ENCODE measurements at places on chromosomes 16 and 17.

DNA sequence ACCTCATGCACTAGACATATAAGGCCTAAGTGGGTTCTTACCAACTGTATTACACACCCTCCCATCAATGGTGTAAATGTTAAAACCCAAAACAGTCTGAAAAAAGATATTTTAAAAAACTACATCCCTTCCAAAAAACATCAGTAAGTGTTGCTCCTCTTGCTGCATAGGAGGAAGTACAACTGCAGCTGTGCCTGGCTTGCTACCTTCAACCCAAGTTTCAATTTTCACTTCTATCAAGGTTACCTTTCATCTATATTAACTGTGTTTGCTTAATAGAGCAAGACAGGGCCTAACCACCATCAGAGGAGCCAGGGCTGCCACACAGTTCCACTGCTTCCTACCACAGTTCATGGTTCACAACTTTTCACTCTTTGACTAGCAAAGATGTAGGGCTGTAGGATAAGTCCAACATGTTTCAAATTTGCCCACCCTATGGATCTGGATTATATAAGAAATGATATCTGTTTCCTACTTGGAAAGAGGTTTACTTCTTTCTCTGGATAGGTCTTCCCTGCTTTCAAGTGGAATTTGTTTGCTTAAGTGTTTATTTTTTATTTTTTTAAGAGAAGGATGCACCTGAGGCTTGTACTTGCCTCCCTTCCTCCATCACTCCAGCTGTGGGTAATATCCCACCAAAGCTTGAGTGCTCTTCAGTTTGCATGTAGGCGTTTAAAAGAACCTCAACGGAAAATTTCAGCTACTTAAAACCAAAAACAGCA is 56.7 kb downstream of the GRB7 start:
- DNase-seq: no peak

DNA sequence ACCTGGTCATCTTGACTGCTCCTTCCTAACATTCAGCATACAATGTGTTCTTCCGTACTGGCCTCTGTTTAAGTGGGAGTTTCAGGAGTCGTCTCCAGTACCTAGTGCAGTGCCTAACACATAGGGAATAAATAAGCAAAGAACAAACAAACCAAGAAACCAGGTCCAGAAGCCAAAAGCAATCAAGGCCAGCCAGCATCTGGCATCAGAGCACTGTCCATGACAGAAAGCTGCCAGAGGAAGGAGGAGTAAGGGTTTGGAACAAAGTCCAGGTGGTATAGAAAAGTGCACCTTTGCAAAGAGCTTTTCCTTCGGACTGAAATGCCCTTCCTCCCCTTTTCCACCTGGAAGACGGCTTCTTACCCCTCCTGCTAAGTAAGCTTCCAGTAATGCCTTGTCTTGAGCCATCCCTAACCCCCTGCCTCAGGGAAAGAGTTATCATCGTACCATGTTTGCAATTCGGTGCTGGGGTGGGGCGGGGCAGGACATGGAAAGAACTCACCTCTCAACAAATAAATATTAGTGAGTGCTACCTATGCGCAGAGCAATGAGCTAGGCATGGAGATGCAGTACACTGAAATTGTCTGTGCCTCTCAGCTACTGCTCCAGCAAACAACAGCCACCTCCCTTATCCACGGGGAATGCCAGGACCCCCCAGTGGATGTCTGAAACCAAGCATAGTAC is 47.6 kb downstream of the C17orf67 start:
- no peak for DNase-seq

DNA sequence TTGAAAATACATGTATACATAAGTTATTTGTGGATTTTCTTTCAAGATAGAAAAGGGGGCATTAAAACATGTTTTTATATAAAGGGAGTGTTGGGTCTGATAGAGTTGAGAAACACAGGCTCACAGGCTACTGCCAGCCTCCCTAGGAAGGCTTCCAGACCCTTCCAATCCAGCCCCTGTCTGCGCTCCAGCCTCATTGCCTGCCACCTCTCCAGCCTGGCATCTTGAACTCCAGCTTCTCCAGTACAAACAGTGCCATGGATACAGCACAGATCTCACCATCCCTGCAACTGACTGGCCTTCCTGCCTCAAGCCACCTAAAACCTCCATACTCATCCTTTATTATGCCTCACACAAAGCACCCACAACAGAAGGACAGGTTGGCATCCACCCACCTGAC is 40.7 kb downstream of the CCDC182 start:
- DNase-seq: no peak

GRCh38 chr17:14737984-14738651 is 437.2 kb downstream of the HS3ST3B1 start:
- no peak for DNase-seq

DNA sequence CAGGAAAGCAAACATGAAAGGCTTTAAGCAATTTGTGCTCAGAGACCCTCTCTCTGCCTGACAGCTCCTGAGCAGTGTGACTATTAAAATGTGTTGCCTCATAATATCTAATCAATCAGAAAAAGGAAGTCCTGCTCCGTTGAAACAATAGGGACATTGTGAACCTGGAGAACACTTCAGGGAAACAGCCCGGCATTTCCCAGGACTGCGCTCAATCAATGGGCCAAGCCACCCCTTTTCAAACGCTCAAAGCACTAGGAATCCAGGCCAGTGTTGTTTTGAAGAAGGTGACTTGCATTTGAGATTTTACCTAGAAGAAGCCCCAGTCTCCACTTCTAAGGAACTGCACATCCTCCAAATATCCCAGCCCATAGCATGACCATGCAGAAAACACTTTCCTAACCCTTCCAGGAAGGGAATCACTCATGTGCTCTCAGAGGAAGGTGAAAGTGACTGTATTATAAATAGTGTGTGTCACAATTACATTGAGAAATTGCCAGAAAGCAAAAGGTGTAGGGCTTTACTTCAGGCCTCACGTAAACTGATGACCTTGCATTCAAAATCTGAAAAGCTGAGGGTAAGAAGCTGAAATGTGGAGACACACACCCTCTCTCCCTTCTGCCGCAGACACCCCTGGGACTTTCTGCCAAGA is 19.4 kb downstream of the CDRT4 start:
- no peak for DNase-seq
